ENCODE measurements at places on chromosomes 2 and 18. TPM values are rescaled to one million over a fixed set of nuclear protein-coding genes. Genes with fewer than 3 reads are reported as not detected.

- no peak for DNase-seq
Measured at GRCh38 chr18:46055838-46056230, 16.2 kb downstream of the PSTPIP2 start.

DNA sequence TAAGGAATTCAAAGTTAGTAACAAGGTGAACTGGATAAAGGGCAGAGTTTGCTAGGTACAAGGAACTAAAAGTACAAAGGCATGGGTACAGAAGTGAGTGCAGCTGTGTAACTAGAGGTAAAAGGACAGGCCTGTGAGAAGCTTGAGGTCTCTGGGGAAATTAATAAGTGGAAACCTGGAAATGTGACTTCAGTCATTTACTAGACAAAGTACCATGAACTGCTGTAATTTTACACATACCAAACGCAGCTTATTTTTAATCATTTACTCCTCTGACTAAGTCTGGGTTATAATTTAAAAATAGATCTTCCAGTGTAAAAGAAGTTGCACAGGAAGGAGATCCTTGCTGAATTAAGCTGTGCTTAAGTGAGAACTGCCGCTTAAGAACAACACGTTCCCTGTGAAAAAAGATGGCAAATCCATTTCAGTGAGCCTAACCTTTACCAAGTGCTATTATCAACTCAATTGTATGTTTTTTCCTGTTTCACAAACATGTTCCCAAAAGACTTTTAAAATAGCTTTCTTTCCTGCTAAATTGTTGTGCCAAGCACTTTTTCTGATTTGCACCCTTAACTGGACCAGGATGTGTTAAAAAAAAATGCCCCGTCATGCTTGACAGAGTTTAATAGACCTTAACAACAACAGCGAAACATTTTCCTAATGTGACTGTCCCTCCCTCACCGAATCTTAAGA lies 44.3 kb downstream of the CALCRL start:
- peak; percentile 46 for DNase-seq

The GMCL1 gene
- 21.5 TPM for total RNA-seq

DNA sequence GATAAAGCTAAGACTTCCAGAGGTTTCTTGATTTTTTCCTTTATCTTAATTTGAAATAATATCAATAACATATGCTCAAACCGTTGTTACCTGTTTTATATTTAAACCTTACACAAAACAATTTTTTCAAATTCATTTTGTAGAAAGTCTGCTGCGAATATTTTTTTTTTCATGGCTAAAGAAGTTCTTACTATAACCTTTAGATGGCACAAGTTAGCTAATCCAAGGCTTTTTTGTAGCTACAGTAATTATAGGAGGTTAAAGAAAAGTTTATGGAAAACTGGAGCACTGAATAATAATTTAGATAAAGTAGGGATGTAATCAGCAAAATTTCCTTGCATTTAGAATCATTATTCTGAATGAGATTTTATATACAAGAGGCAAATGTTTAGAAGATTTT lies 78.0 kb upstream of the PNPT1 start:
- no peak for DNase-seq

DNA sequence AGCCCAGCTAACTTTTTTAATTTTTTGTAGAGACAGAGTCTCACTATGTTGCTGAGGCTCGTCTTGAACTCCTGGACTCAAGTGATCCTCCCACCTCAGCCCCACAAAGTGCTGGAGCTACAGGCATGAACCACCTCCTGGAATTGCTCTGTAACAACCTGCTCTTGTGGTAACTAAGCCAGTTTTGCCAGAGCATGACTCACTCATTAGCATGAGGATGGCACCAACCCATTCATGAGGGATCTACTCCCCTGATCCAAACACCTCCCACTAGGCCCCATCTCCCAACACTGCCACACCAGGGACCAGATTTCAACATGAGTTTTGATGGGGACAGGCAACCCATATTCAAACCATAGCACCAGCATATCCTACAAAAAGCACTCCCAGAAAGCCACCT lies 348.9 kb upstream of the RAB12 start:
- no peak for DNase-seq

Measured in skin of body (tissue), 3 donors.